ENCODE measurements at places on chromosomes 16 and 17.

GRCh38 chr16:28164140-28164539 is 47.6 kb downstream of the XPO6 start:
- DNase-seq: no peak

GRCh38 chr17:40509626-40510327 is 8.4 kb upstream of the TNS4 start:
- no peak for DNase-seq

GRCh38 chr17:2745317-2746037 is 4.0 kb downstream of the CCDC92B start:
- no peak for DNase-seq

- DNase-seq: no peak
Observed at GRCh38 chr17:72538901-72539352, 418.1 kb downstream of the SOX9 start.

DNA sequence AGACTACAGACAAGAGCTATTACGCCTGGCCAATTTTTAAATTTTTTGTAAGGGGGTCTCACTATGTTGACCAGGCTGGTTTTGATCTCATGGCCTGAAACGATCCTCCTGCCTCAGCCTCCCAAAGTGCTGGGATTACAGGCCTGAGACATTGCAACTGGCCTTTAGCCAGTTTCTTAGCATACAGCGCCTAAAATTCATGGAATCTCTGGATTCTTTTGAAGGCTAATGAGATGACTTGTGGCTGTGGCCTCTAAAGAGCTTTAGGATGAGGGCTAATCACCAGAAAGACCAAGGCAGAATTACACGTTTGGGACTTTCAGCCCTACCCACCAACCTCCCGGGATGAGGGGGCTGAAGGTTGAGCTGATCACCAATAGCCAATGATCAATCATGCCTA is 34.6 kb downstream of the AKAP10 start:
- DNase-seq: no peak

GRCh38 chr17:77842528-77843147 is 115.9 kb upstream of the TNRC6C start:
- no peak for DNase-seq

DNA sequence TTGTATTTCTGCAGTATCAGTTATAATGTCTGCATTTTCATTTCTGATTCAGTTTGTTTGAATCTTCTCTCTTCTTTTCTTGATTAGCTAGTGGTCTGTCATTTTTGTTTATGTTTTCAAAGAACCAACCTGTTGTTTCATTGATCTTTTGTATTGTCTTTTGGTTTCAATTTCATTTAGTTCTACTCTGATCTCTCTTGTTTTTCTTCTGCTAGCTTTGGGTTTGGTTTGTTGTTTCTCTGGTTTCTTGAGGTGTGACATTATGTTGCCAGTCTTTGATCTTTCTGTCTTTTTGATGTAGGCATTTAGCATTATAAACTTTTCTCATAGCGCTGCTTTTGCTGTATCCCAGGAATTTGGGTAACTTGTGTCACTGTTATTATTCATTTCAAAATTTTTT is 107.2 kb downstream of the PHKB start:
- DNase-seq: no peak

DNA sequence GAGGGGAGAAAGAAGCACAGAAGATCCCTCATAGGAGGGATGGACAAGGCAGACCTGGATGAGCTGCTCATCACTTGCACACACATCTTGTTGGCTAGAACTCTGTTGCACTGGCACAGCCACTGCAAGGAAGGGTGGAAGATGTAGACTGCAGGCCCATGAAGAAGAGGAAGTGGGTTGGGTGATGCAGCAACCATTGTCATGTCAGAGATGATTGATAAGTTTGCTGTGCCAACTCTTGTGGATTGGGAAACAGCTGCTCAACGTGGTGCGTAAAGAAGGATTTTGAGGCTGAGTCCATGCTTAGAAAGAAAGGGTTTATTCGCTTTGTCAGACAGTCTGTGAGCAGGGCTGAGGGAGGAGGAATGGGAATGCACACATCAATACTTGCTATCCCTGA is 161.4 kb upstream of the MPHOSPH6 start:
- DNase-seq: no peak
